Retinal pigment epithelial cell (primary cell): ENCODE measurements at places on chromosomes 1 and 21.

GRCh38 chr21:45894906-45895777 lies 86.4 kb upstream of the COL6A1 start:
- no peak for DNase-seq

DNA sequence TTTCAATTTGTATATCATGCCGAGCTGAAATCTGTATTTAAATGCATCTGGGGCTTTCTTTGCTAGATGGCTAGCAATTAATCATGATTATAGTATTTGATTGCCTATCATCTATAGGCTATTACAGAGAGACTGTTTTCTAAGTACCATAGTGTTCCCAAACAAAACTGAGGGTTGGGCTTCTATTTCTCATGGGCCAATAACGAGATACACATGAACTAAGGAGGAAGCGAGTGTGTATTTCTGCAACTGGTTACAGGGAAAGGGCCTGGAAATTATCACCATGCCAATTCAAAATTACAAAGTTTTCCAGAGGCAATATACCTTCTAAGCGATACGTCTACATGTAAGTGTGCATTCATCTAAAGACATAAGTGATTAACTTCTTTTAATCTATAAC lies 744.5 kb upstream of the BRINP3 start:
- DNase-seq, result no peak

DNA sequence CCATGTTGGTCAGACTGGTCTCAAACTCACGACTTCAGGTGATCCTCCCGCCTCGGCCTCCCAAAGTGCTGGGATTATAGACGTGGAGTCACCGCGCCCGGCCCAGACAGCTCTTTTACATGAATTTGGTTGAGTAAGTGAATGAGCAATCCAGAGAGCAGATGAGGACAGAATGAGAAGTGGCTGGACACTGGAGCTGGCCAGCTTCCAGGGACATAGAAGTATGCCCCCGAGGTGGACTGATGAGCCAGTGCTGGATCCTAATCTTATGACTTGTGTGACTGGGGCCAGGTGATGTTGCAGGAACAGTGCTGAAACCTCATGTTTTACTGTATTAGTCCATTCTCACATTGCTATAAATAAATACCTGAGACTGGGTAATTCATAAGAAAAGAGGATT lies 35.9 kb upstream of the KANK4 start:
- no peak for DNase-seq

- no peak for DNase-seq
Measured at GRCh38 chr1:235024711-235025421, 103.8 kb downstream of the TOMM20 start.

DNA sequence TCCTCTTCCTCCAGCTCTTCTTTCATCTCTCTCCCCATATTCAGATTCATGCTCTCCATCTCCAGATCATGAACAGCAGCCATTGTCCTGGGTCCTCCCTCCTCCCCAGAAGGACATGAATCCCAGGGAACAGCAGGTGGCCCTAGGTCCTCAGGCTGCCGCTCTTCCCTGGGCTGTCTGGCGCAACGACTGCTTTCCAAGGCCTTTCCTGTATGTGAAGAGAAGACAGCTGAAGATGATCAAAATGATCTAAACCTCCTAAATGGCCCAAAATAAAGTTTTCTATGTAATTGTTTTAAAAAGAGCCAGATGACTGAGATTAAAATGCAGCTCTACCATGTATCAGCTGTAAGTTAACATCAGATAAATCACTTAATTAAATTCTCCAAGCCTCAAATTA lies 22.5 kb downstream of the RHBDL2 start:
- DNase-seq, result no peak

- no peak for DNase-seq
Measured at GRCh38 chr1:212611000-212611948, 2.7 kb downstream of the ATF3 start.
